ENCODE measurements at places on chromosomes 12 and 14.

GRCh38 chr12:65615118-65615517 is 209.2 kb upstream of the HMGA2 start:
- DNase-seq, result no peak

DNA sequence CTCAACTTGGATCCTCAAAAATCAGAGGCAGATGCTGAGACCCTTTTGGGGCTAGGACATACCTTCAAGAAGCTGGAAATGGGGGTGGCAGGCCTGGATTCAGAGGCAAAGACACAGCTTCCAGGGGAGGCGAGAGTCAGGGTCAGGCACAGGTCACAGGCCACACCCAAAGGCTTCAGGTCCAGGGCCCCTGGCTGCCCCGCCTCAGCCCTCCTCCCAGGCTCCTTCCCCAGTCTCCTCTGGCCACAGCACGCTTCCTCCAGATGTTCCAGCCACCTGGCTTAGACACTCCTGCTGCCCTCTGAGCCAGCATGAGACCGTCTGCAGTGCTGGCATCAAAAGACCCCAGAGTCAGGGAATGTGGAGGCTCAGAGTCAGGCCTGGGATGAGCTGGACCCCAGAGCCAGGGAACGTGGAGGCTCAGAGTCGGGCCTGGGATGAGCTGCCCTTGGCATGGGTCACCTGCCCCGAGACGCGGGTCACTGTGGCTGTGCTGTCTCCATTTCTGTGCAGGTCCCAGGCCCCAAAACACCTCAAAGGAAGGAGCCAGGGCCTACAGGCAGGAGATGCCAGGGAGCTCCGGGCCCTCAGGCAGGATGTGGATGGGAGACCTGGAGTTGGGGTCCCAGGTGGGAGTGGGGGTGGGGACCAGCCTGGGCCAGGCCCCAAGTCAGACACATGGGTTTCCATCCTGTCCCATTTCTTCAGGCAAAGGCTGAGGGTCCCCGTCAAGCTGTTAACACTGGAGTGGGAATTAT is 58.9 kb downstream of the DIO3 start:
- DNase-seq, result no peak

DNA sequence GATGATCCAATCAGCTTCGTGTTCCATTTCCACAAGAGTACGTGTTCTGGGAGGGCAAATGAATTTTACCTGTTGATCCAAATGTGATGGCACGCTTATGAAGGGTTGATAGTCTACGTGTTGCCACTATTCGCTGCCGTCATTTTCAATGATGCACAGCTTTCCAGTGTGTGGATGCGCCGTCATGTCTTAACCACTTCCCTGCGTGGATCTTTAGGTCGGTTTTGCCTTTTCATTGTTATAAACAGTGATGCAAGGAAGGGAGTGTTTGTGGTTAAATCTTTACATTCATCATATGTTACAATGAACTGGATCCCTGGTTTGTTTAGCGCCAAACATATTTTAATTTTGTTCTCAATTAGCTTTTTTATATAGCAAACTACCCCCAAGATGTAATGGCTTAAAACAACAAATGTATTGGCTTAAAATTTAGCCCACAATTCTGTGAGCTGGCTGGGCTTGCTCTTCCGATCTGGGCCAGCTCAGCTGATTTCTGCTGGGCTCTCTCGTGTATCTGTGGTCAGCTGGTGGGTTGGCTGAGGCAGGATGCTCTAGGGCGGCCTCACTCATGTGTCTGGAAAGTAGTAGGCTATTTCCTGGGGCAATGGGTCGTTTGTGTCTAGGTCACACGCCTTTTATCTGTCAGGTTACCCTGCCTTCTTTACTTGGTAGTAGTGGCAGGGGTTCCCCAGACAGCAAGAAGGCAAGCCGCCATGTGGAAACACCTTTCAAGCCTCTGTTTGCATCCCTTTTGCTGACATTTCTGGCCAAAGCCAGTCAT is 176.7 kb downstream of the CRADD start:
- DNase-seq, result no peak

DNA sequence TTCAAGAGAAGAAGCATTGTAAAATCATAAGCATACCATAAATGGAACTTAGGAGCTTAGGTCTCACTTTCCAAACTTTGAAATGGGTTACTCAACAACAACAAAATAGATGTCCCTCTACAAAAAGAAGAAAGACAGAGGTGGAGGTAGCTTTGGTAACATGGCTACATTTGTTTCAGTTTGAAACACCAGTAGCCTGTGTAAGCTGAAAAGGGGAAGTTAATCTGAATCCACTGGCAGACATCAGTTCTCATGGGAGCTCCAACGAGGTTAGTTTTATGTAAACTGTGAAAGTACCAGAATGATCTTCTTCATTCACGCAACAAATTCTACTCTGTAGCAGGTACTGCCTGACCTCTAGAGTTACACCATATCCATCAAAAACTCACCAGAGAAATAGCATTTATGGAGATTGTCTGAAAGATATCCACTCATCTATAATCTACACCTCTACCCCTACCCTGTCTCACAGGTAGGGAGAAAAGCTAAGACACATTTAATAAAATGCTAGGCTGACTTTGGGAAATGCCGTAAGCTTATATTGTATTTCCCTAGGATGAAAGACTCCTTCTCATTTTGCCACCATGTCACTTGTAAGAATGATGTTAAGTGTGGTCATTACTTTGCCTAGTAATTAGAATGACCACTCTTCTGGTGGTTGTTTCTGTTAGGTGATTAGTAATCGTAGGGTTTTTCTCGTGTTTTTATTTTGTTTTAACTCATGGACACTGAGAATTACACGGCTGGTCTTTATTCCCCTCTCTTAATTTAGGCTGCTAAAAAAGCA is 224.1 kb downstream of the ASCL1 start:
- no peak for DNase-seq

DNA sequence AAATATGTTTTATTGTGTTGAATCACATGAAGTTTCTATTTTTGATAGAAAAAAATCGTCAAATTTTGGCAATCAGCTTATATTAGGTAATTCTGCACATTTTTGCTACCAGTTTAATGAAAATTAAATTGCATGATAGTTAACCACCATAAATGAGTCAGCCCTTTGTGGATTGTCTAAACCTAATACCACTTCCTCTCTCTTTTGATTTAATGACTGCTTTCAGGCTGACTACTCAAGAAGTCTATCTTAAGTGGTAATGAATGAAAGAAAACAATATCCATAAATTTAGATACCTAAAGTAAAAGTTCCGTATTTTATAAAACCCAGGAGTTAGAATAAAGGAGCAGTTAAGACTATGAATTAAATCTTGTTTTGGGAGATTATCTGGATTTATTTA is 450.5 kb downstream of the TMEM117 start:
- DNase-seq, result no peak

GRCh38 chr14:101357559-101358319 is 203.6 kb upstream of the DIO3 start:
- DNase-seq, result no peak

All from glutamatergic neuron (in vitro differentiated cells).